ENCODE measurements at places on chromosomes 3 and 15.

DNA sequence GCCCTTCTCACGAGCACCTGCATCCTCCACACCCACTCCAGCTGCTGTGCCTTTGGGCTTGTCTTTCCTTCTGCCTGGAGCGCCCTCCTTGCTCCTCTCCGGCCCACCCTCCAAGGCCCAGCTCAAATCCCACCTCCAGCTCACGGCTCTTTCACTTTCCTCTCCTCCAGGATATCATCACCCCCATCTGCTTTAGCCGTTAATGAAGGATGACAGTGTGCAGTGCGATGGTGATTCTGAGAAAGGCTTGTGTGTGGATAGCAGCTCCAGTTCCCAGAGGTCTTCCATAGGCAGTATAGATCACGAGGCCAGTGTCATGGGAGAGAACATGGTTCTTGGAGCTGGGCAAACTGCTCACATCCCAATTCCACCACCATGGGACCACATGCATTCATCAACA is 237.4 kb downstream of the TLE3 start:
- no peak for DNase-seq

- no peak for DNase-seq
Measured at GRCh38 chr3:141063831-141064230, 12.7 kb downstream of the SPSB4 start.

- DNase-seq: no peak
Measured at GRCh38 chr3:71048948-71049347, 534.6 kb downstream of the FOXP1 start.

- DNase-seq: no peak
Measured at GRCh38 chr3:164460851-164461250, 617.4 kb downstream of the SI start.

- DNase-seq: no peak
Measured at GRCh38 chr15:73021139-73021621, 31.1 kb upstream of the NEO1 start.

- DNase-seq: peak; percentile 15
Measured at GRCh38 chr15:80804970-80805495, 25.9 kb downstream of the CEMIP start.

GRCh38 chr3:144822671-144823070 is 851.0 kb downstream of the DIPK2A start:
- DNase-seq: no peak

DNA sequence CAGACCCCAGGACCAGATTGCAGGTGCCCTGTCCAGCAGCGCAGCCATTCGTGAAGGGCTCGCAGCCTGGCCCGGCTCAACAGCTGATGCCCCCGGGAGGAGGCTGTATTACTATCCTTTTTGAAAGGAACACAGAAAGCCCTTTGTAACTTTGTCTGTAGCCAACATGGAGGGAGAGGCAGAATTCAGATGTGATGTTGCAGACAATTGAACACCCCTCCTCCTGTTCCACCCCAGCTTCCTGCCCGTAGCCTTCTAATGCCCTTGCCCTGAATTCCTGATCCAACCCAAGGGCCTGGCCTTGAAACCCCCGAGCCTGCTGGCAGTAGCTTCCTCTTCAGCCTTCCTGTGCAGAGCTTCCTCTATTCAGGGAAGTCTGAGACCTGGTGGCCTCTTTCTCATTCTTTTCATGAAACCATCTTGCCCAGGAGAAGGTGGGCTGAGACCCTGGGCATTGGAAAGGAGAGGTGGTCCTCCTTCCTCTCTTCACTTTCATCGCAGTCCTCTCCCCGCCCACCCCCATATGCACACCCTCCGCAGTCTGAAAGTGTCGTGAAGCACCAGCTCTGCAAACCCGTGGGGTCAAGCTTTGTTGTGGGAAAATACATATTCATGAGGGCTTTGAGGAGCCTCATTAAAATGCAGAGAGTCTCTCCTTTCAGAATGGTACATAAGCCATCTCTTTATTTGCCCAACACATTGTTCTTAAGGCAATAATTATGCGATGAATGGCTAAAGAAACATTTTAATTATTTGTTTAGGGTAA is 109.2 kb downstream of the APBA2 start:
- DNase-seq: no peak

- DNase-seq: no peak
Measured at GRCh38 chr3:31911643-31912042, 69.4 kb downstream of the OSBPL10 start.

DNA sequence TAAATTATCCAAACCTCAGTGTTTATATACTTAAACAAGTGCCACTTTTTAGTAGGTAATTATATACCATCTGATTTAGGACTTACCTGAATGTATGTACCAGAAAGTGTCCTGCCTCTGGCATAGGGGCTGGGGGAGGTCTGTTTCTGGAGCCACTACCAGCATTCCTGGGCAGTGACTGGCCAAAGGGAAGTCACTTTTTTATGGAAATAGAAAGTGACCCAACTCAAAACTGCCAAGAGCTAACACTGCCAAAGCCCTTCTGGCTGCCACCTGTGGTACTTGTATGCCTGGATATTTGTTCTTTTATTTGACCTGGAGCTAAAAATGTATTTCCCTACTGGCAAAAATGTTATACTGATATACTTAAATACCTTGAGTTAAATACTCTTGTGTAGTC is 42.7 kb downstream of the ESYT3 start:
- no peak for DNase-seq
